ENCODE measurements at places on chromosomes 6 and 20.

DNA sequence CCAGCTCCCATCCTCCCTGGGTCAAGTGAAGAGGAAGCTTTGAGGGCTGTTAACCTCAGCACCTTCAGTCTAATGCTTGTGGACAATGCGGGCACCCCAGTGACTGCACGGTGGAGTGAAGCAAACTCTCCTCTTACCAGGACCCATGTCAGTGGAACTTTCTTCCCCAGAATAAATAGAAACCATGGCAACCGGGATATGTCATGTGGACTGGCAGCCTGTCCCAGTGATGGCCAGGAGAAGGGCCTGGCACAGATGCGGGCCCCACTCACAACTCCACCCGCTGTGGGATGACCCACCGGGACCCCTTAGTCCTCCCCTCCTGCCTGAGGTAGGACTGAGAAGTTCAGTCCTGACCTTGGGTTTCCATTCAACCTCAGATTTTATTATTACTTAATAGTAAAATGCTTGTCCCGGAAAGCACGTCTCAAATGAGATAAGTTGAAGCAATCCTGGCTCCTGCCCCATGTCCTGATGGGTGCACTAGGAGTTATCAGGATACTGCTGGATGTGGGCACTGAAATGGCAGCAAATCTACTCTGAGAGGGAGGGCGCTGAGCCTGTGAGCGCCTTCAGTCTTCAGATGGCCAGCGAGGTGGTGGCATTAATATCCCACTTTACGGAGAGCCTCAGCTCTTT, 23.5 kb downstream of the TOX2 start:
- no peak for DNase-seq

GRCh38 chr6:136764517-136764993, 27.7 kb downstream of the MAP3K5 start:
- DNase-seq, result no peak

- no peak for DNase-seq
Measured at GRCh38 chr6:36035225-36035624, 7.6 kb downstream of the MAPK14 start.

GRCh38 chr20:57074386-57074785, 192.1 kb downstream of the BMP7 start:
- no peak for DNase-seq

- DNase-seq, result no peak
Measured at GRCh38 chr6:107841275-107841670, 17.2 kb upstream of the SCML4 start.

DNA sequence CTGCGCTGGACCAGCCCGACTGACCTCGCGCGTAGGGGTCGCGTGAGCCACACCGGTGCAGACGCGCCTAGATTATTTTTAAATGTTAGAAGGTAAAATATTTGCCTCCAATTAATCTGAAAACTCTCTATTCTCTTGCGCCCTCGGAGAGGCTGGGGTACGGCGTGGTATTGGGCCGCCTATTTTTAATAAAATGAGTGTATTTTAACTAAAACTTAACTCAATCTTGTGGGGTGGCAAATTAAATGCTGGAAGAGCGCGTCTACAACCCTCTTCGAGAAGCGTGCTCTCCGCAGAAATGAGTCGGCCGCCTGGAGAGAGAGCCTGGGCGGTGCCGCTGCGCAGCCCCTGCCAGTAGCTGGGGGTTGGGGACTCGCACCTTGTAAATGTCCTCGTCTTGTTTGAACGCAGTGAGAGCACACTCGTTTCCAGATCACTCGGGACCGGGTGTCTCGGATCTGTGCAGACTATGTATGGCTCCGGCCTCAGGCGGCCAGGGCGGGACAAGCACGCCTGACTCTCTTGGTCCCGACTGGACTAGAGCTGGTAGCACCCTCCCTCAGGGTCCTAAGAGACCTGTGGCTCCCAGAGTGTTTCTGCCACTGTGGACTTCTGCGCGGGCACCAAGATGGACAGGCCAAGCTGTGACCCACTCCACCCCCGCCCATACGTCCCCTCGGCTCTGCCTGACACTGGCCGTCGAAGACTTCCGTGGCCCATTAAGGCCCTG, 2.0 kb upstream of the MAFB start:
- no peak for DNase-seq

- DNase-seq, result no peak
Measured at GRCh38 chr6:85044361-85044760, 280.0 kb upstream of the TBX18 start.

DNA sequence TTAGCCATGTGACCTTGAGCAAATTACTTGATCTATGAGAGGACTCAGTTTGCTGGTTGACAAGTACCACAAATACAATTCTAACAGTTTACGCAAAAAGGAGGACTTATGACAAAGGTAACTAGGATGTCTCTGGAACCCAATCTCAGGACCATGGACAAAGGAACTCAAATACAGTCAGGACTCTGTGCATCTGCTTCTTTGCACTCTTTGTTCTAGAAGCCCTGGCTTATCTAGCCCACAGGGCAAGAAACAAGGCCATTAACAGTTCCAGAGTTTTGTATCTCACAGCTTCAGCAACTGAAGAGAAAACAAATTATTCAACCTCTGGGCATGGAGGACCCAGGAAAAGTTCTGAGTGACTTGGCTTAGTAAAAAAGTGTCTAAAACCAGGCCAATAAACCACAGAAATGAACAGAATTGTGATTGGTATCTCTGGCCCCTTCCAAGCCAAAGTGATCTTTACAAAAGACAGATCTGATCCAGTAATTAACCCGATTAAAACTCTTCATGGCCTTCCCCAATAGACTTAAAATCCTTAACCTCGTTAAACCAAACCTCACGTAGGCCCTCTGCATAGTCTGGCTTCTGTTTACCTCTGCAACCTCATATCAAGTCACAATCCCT, 5.9 kb downstream of the WASF1 start:
- DNase-seq, result no peak

GRCh38 chr6:121347484-121347883, 13.2 kb upstream of the TBC1D32 start:
- DNase-seq, result no peak

DNA sequence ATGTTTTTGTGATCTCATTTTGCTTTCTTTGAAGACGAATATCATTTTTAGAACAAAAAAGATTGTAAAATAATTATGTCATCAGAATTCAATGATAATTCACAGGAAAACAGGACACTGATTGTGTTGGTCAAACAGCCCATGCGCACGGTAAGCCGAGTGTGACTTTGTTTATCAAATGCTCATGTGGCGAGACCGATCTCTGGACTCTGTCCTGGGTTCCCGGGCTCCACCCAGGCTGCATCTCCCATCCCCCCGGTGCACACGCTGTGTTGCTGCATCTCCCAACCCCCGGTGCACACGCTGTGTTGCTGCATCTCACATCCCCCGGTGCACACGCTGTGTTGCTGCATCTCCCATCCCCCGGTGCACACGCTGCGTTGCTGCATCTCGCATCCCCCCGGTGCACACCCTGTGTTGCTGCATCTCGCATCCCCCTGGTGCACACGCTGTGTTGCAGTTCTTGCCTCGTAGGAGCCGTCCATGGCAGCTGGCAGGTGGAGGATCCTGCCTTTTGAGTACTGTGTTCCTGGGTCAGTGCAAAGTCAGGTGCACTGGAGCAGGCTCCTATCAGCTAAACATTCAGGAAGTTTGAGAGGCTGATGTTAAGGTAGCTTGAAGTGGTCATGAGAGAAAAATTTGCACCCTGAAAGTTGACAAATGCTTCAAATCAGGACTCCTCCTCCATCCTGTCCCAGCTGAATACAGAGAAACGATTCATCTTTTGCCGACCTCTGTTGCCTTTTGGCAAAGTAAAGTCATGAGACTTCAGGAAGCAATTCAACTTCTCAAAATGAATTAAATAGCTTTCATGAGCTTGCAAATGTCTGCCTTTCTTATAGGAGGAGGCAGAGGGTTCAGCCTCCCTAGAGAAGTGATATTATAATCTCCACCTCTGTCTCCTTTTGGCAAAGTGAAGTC, 77.1 kb upstream of the FRMD1 start:
- DNase-seq, result no peak

GRCh38 chr20:59441306-59441705, 140.9 kb downstream of the EDN3 start:
- no peak for DNase-seq

- no peak for DNase-seq
Measured at GRCh38 chr6:72967329-72967728, 258.0 kb downstream of the KHDC1L start.

- no peak for DNase-seq
Measured at GRCh38 chr6:112591329-112591728, 244.2 kb downstream of the RFPL4B start.

DNA sequence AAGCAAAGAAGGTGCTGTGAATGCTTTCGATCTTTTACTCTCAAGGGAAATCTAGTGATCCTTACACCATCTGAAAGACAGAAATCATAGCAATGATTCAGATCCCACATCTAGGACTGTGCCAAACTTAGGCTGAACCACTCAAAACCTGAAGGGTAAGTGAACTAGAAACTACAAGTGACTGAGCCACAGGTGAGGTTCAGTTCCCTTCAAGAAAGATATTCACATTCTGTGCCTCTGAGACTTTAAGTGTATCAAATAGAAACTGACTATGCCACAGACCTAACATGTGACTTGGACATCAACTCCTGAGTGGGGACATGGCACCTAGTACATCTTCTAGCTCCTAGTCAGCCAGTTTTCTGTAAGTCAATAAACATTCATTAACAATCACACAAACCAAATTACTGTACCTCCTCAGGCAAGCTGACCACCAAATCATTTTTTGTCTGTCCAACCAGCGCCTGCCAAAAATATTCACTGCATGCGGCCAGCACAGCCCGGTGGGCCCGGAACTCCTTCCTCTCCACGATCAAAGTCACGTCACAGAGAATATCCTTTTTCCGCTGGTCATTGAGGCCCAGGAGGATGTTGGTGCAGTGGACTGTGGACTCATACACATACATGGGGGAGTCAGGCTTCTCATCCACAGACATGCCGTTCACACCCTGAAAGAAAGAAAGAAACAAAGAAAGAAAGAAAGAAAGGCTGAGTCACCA, 114.1 kb downstream of the GJA10 start:
- no peak for DNase-seq

DNA sequence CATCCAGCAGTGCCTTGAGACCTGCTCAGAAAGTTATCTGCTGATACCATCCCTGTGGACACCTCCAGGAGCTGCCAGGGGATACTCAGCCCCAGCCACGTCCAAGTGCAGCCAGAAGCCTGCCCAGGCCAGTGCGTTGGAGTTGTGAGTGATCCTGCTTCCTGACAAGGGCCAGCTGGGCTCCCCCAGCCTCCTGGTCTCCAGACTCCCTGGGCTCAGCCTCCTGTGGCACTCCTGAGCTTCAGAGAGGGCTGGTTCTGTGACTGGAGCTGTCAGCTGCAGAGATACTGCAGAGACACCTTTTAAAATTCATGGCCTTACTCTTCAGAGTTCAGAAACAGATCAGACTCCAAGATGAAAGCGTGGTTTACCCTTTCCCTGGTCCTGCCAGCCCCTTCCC, 515.9 kb downstream of the CD83 start:
- DNase-seq, result no peak

GRCh38 chr20:59006167-59006863, 739 bp downstream of the CTSZ start:
- DNase-seq, result no peak

DNA sequence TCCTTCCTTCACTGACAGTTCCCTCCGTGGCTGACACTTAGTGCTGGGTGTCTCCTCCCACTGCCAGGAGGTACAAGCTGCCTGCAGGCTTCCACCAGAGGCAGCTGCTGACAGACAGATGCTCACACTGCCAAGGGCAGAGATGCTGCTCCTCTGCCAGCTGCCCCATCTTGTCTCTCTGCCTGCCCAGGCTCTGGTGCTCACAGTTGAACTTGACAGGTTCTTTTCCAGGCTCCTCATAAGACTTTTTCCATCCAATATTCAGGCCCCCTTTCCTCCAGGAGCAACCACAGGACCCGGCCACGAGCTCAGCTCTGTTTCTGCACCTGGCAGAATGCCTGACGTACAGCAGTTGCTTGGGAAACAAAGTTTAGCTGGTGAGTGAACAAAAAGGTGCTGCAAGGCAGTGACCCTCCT, 79.8 kb downstream of the PSMB1 start:
- no peak for DNase-seq

GRCh38 chr6:105651969-105652368, 249.1 kb upstream of the PREP start:
- no peak for DNase-seq
